ENCODE measurements at places on chromosomes 1 and 21.

GRCh38 chr1:22143065-22144033 lies at the start of gene WNT4:
Gene WNT4, minus strand, starts transcription at chr1:22143097. Its CDS starts 175 bp downstream, at chr1:22142922.
- DNase-seq = no peak

DNA sequence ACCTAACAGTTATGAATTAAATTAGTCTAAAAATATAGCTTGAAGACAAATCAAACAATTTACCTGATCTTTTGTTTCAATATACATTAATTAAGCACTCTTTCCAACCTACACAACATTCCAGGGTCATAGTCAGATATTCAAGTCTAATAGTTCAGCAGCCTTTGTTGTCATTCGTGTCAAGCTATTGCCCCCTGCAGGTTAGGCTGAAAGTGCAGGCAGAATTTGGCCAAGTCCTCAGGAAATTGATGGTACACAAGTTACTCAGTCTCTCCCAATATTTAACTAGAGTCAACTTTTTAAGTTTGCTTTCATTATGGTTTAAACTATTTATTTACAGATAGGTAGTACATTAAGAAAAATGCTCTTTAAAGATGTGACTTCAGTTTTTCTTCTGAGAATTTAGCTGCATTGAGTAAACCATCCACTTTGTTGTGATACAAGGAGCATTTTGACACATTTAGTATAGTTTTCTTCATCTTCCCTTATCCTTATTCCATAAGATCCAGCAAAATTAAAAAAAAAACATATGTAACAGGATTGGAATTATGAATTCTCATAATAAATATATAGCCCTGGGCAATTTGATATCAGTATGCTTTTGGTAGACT lies 130.3 kb upstream of the DPYD start:
- DNase-seq = peak; percentile 87

- DNase-seq = no peak
Observed at GRCh38 chr1:100168051-100168450, 10.0 kb downstream of the LRRC39 start.

- no peak for DNase-seq
Observed at GRCh38 chr1:226691247-226691646, 47.8 kb downstream of the ITPKB start.

DNA sequence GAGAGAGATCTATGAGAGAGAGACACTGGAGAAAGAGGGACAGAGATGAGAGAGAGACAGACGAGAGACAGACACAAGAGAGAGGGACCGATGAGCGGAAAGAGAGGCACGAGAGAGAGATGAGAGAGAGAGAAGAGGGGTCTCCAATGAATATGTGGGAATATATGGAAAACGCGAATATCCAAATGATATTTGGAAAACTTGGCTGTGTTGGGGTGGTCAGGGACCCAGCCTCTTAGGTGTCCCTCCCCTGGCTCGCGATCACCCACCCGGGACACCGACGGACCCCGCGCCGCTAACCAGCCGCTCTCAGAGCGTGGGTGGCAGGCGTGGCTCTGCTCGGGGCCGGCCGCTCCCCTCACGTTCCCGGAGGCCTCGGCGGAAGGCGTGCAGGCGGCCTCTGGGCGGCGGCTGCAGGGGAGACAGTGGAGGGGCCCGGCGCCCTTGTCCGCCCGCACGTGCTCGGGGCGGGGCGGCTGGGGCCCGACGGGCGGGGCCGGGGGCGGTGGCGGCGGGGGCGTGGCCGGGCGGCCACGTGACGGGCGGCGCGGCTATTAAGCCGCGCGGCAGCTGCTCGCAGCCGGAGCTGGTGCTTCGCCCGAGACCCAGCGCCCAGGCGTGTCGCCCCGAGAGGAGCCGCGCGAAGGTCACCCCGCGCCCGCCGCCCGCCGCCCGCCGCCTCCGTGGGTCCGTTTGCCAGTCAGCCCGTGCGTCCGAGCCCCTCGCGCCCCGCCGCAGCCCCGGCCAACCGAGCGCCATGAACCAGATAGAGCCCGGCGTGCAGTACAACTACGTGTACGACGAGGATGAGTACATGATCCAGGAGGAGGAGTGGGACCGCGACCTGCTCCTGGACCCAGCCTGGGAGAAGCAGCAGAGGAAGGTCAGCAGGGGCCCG lies at the start of gene ACTN2:
ACTN2 (plus strand) TSS at position 583 of the 898 bp plus-strand sequence; CDS start at position 758, 175 bp downstream.
- peak; percentile 23 for DNase-seq

DNA sequence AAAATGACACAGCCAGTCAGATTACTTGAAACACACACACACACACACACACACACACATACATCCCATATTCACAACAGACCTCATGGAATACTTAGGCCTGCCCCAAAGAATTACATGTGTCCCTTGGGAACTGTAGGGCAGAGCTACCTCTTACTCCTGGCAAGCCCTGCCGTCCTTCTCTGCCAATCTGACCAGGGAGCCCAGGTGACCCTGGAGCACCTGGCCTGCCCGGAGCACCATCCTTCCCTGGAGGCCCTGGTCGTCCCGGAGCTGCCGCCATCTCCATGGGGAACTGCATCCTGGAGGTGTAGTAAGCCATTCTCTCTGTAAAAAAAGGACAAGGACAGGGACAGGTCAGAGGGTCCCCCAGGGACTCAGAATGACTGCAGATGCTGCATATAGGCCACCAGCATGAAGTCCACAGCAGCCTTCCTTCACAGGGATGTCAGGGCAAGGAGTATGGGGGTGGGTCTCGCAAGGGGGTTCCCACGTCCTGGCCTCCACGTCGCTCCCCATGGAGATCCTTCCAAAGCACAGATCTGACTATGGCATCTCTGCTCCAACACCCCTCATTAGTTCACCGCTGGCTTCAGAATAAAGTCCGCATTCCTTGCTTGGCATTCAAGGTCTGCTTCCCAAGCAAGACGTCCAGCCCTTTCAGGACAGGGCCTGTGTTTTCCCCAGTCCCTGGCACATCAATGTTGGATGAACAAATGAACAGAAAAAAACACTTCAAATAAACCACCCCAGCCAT lies 9.2 kb upstream of the PEF1 start:
- DNase-seq = no peak

DNA sequence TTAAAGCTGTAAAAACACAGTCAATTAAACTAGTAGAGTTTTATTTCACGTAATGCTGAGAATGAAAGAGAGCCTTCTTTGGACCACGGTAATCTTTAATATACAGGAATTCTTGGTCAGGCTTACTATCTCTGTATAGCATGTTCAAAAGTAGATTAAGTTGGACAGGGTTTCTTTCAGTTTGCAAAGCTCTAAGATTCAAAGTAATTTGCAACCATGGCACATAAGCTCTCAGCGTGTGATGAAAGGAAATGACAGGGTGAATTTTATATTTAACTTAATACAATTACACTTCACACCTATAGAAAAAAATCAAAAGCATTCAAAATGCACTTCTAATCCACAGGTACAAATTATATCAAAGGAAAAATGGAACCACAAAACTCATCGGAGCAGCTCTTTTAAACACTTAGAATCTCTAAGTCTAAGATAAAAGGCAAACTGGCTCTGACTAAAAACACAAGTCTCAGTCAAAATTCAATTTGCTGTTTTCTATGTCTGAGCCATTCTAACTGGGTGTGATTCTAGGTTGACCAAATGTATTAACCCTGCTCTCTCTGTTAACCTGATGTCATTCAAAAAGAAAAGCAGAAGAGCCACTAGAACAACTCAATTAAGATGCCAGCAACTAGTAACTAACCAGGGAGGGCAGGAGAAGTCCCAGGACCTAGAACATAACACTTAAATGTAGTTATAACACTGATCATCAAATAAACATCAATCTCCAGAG lies 147.7 kb downstream of the RERE start:
- DNase-seq = no peak

DNA sequence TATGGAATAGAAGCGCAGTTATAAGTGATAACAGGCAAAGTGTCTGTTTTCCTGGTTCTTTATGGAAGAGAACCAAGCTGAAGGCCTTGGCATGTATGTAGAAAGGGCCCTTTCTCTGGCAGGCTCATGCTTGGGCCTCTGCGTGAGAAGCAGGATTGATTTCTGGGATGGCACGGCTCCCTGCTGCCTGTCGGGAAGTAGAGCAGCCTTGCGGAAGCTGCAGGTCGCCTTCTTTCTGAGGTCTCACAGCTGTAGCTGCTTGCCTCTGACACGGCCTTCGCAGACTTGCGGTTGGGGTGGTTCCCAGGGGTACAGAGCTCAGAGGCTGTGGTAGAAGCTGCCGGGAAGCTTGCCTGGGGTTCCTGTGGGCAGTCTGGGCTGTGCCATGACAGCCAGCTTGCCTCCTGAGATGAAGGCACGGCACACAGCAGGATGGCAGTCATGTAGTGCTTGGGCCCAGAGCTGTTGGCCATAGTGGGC lies 39.4 kb downstream of the TRAPPC10 start:
- no peak for DNase-seq

DNA sequence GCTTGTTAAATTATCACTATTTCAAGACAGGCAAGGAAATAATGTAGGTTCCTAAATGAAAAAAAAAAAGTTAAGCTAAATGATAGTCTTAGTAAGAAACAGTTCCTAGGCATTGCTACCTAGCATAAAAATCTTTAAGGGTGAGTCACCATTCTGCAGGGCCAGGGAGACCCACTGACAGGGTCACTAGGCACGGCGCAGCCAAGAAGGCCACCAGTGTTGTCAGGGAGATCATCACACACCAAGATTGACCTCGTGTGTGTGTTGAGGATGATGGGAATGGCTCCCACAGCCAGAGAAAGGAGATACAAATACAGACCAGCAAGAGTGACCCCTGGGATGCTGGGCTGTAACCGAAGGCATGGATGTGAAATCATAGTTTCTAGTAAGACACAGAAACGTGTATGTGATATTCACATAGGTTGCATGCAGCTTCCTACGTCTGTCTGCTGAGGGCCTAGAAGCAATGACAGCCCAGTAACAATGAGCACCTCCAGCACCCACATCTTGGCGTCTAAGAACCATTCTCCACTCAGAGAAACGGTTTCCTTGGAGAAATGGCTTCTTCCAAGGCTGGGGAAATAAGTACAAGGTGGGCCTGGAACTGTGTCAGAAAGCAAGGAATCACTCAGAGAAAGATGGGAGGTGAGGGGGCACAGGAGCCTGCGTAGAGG lies 29.1 kb downstream of the RIPK4 start:
- DNase-seq = no peak

- DNase-seq = no peak
Observed at GRCh38 chr1:197799271-197799670, 24.0 kb upstream of the DENND1B start.

DNA sequence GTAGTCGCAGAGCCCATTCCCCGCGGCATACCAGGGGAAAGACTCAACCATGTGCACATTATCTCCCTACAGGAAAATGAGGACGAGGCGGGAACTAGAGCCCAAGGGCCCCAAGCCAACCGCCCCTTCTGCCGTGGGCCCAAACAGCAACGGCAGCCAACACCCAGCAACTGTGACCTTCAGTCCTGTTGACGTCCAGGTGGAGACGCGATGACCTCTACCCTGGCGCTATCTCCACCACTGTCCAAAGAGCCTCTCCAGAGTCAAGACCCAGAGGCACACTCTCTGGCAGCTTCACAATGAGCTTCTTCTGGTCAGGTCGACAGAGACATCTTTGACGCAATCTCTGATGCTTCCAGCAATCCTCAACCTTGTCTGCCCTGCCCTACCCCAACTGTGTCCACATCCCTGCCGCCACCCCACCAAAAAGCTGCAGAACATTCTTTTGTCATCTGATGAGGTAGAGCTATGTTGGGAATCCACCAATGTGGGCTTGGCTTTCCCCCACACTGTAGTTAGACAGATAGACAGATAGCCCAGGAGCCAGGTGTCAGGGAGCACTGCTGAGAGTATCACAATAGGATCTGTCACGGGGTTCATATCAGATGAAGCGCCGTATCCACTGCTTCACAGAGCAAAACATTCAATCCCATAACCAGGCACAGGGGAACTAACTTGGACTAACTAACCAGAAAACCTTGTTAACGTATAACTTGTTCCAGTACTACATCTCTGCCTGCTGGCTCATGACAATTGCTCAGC lies 37.4 kb upstream of the SRRM1 start:
- DNase-seq = no peak

- DNase-seq = no peak
Observed at GRCh38 chr1:47627471-47628370, 189.9 kb downstream of the FOXD2 start.

GRCh38 chr1:84969489-84970250 lies 27.2 kb downstream of the MCOLN2 start:
- DNase-seq = no peak

GRCh38 chr1:97758541-97759057 lies 162.2 kb downstream of the DPYD start:
- DNase-seq = no peak

- peak; percentile 16 for DNase-seq
Observed at GRCh38 chr1:119787776-119788175, 19.1 kb upstream of the HMGCS2 start.

- no peak for DNase-seq
Observed at GRCh38 chr1:199292896-199293295, 654.1 kb downstream of the PTPRC start.

DNA sequence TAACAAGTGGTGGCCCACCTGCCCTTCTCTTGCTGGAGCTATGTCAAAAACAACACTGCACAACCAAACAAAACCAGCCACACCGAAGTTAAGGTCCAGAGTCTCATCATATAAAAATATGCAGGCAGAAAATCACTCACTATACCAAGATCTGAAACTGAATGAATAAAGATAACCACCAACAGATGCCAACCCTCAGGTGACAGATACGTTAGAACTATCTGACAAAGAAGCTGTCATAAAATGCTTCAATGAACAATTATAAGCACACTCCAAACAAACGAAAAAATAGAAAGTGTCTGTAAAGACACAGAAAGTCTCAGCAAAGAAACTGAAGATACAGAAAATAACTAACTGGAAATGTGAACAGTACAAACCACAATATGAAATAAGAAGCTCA lies 14.0 kb downstream of the ZNF496 start:
- DNase-seq = no peak

DNA sequence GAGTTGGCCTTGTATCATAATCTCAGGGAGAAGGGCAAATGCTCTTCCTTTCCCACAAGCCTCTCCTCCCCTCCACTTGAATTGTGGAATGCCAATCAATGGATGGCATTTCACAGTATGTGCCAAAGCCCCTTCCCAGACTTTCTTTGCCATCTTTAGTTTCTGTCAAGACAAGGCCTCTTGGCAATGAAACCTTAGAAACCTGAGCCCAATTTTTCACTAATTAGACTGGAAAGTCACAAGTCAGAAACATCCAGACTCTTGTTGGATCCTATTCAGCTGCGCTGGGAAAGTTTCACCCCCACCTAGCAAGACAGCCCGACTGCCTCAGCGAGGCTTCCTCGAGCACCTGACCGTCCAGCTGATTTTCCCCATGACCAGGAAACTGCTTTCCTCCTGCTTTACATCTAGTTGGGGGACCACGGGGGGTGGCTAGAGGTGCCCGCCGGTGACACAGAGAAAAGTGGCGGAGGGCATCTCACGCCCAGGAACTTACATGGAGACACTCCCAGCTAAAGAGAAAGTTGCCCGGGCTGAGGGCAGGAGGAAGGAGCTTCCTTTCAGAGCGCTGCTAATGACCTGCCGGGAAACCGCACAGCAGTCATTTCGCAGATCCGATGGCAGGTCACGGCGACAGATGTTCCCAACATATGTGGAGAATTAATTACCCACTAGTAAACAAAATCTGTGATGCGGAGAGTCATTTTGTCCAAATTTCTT lies 302.6 kb upstream of the RRP15 start:
- DNase-seq = no peak

GRCh38 chr1:176774224-176774623 lies 311.2 kb downstream of the PAPPA2 start:
- no peak for DNase-seq
